Left cardiac atrium (tissue), 4 donors: ENCODE measurements at places on chromosomes 11 and 22. TPM values are rescaled to one million over a fixed set of nuclear protein-coding genes. Genes with fewer than 3 reads are reported as not detected.

Gene BIRC2
- 30.4 TPM for total RNA-seq

Gene GGTLC3
- total RNA-seq: not detected

Gene CLTCL1
- 20.5 TPM for total RNA-seq

Gene MS4A7
- total RNA-seq: 33.1 TPM

Gene BBOX1
- 0.29 TPM for total RNA-seq
